ENCODE measurements at places on chromosomes 16 and 17.

- no peak for DNase-seq
These were observed 8.3 kb upstream of the SNF8 start for GRCh38 chr17:48952904-48953303.

GRCh38 chr16:17289050-17289449 is 181.7 kb downstream of the XYLT1 start:
- DNase-seq: no peak

GRCh38 chr17:47223007-47223406 is 13.9 kb downstream of the MYL4 start:
- DNase-seq: no peak

GRCh38 chr16:85384833-85385462 is 228.2 kb upstream of the GSE1 start:
- DNase-seq: no peak

DNA sequence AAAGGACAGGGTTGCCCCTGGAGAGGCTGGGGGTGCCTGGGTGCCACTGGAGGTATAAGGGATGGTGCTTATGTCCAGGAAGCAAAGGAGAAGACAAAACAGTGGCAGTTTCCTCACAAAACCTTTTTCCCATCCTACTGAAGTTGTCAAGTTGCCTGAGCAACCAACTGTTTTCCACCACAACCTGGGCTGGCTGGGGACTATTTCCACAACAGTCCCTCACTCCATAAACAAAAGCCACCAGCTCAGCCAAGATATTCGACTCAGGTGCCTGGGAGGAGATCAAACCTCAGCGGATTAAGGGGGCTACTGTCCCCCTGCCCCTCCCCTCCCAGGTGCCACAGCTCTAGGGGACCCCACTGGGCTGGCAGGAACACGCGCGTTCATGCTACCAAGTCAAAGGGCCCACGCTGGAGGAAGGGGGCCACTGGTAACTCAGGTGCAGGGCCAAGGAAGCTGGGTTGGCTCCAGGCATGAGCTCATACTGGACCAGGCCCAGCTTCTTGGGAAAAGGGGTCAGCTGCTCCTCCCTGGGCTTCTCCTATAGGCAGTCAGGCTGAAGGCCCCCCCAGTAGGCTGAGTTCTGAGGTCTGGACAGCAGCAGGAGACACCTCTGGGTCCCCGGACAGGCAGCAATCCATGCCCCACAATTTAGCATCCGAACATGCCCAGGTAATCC is 45.7 kb upstream of the MRPS23 start:
- DNase-seq: peak; percentile 74

DNA sequence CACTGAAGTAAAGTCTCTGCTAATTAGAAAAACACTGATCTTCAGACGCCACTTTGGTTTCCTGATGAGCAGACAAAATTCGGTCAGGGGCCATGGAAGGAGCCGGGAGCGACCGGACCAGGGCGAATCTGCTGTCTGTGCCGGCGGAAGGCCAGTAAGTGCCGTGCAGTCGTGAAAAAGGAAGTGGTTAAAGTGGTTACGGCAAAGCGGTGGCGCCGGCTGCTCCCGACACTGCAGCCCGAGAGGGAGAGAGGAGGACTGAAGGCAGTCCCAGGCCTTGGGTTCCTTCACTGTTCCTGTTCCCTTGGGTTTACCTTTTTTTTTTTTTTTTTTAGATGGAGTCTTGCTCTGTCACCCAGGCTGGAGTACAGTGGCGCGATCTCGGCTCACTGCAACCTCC is 17.3 kb upstream of the HEXD start:
- no peak for DNase-seq

GRCh38 chr16:66948134-66948836 is 12.8 kb upstream of the CES3 start:
- peak; percentile 18 for DNase-seq

DNA sequence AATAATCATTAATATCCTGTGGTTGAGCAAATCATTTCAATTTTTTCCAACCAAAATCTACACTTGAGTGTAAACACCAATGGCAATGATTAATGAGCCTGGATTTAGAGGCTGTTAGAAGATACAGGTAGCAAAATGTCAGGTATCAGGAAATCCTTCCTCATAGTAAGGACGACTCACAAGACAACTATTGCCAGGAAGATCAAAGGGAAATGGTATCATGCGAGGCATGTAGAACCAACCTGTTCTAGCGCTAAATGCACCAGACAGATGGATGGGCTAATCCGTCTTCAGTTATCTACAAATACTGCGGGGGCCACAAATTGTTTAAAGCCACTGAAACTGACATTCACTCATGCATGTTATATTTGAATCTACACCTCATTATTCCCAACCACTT is 28.1 kb downstream of the TOX3 start:
- no peak for DNase-seq

DNA sequence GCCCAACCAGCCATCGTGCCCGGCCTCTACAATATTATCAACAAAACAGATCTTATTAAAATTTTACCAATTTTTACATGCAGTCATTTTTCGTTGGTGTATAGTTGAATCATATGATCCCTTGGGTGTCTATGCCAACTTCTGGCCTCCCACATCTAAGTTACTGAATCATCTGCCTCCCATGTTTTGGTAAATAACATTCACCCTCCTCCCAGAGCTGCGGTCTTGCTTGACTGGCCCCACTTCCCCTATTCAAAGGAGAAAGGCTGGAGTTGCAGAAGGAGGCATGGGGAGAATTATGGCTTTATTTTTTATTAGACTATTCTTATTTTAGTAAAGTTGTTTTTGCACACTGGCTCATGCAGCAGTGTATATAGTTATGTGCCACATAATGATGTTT is 18.5 kb upstream of the CCL23 start:
- DNase-seq: no peak

DNA sequence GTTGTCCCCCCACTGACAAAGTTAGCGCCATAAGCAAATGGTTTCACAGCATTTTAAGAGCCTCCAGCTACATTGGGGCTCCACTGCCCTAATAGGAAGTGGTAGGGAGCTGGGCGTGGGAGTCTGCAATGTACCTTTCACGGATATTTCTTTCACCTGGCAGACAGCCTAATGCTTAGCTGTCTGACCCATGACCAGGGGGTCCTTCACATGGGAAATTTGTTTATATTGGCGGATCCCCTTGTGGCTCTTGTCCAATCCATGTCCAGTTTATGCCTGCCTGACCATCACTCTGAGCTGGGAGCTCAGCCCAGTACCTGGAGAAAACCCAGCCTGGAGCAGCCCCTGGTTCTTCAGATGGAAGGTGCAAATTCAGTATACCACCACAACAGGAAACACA is 145.0 kb downstream of the ZNF18 start:
- no peak for DNase-seq

- DNase-seq: peak; percentile 95
These were observed 109.5 kb downstream of the YPEL2 start for GRCh38 chr17:59440757-59441463.

DNA sequence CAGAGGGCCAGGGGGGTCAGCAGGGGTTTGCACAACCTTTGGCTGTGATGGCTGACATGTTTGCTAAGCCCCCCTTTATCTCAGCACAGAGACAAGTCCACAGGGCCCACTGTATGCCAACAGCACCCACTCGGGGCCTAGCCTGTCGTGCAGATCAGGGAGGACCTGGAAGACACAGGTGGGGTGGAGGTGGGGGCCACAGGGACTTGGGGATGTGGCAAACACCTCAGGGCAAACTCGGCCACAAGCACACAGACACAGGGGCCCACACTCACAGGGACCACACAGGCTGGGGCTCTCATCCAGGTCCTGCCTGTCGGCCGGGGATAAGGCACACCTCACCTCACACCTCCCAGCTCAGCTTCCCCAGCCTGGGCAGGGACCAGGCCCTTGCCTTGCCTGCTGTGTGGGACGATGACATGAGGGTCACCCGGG is 87.9 kb downstream of the C16orf78 start:
- no peak for DNase-seq

DNA sequence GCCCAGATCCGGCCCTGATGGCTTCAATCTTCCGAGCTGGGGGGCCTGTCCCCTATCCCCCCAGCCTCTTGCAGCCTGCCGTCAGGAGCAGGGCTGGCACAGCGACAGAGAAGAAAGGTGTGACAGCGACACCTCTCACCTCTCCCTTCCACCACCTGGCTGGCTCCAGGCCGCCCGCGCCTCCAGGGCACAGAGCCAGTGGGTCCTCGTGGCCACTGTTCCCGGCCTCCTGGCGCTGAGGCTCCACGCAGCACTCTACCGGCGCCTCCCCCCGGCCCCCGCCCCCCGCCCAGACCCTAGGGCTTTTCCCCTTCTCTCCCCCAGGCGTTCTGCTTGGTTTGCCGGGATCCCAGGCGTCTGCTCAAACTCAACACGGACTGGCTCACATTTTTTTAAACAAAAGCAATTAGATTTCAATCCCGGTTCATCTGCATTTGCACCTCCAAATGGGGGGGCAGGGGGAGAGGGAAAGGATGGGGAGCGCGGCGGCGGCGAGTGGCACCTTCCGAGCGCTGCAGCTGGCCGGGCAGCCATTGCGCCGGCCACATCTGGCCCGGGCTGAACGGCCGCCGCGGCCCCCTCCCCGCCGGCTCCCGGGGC is 12.8 kb upstream of the CBX8 start:
- DNase-seq: no peak

- DNase-seq: no peak
These were observed 12.7 kb downstream of the CDC27 start for GRCh38 chr17:47176389-47176826.

- DNase-seq: no peak
These were observed 253.5 kb downstream of the KCNJ2 start for GRCh38 chr17:70422862-70423261.

DNA sequence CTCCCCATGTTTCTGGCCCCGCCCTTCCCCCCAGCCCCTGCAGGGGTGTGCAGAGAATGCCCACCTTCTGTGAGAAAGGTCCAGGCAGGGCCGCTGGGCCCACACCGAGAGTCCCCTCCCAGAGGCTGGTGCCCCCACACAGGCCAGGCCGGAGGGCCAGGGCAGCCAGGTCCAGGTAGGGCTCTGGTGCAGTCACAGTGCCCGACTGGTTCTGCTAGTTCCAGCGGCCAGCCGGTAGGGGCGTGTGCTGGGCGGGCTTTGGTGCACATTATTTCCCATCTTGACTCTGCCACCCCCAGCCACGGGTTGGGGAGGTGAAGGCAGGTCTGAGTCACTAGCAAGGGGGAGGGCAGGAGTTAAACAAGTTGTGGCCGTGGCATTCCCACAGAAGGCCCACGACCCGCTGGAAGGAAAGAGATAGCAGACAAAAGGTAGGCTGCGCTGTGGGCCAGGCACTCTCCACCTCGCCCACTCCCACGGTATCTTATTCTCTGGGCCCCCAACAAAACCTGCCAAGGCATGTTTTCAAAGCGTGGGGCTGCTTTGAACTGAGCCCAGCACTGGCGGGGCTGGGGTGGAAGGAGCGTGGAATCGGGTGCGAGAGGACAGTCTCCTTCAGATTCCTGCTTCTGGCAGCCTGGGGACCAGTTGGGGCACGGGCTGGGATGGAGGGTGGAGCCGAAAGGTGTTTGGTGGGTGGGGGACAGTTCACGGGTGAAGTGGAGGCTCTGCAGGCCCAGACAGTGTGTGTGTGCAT is 1.9 kb downstream of the EPN3 start:
- no peak for DNase-seq

DNA sequence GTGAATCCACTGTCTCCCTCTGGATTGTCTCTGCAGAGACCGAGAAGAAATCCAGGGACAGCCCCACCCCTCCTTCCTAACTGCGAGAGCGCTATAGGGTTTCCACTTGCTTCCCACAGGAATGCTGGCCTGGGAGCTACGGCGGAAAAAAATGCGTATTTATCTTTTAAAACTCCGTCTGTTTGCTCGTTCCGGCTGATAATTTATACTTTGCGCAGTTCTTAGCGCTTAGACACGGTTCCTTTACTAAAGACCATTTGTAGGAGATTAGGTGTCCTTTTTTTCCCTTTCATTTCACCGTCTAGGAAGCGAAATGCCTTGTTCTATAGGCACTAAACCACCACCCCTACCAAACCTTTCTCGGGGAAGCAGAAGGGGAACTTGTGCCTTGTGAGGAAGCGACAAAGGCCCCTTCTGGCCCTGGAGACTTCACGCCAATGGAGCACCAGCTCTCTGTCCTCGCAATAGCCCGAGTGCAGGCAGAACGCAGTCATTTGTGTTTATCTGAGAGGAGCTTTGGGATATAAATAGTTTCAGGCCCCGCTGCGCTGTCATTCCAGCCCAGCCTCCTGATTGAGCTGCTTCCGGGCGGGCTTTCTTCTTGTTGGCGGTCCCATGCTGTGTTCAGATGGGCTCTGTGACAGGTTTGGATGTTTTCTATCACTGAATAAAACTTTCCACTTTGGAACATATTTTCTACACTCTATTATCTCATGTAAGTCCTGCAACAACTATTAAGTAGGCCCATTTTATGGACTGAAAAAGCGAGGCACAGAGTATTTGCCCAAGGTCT is 791 bp upstream of the SUPT4H1 start:
- DNase-seq: peak; percentile 76

DNA sequence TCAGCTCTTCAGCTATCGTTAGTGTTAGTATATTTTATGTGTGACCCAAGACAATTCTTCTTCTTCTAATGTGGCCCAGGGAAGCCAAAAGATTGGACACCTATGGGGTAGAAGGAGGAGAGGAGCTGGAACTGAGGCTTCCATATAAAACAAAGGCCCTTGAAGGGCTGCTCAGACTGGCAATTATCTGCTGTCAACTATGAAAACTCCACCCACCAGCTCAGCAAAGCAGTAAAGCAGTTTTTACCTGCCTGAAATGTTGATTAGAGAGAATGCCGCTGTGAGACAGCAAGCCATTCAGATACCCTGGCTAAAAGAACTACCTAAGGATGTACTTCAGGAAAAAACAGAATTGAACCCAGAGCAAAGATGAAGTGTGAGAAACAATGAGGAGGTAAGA is 45.9 kb upstream of the GNAO1 start:
- DNase-seq: no peak

- DNase-seq: no peak
These were observed 57.0 kb downstream of the USP31 start for GRCh38 chr16:23092072-23092800.

- no peak for DNase-seq
These were observed 51.0 kb upstream of the FASN start for GRCh38 chr17:82148997-82149396.

GRCh38 chr17:66032082-66032712 is 159.7 kb downstream of the CEP112 start:
- DNase-seq: no peak

- DNase-seq: peak; percentile 58
These were observed at the start of gene RNF157 for GRCh38 chr17:76240461-76241203. Gene RNF157, minus strand, starts transcription at chr17:76240493. Its CDS starts 253 bp downstream, at chr17:76240240.

DNA sequence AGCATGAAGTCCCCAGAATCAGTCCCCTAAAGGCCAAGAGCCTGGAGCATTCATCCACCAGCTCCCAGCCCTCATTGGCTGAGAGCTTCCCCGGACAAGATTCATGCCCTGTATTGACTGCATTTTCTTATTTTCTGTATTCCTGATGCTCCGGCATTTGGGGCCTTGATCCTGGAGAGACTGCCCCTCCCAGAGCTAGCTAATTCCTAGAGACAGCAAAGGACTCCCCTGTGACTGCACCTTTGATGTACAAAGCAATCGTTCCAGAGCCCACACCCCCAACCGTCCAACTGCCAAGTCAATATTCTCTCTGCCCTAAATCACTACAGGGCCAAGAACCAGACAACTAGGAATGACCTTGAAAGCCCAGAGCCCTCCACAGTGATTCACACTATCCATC is 93.4 kb upstream of the CDH5 start:
- DNase-seq: no peak
